ENCODE measurements at places on chromosomes 4 and X. TPM values are rescaled to one million over a fixed set of nuclear protein-coding genes. Genes with fewer than 3 reads are reported as not detected.

The CCDC158 gene
- total RNA-seq, result 1.1 TPM

The GYPA gene
- not detected for total RNA-seq

The SSX2 gene
- total RNA-seq, result not detected

The GPR82 gene
- not detected for total RNA-seq

The LRRC66 gene
- total RNA-seq, result 8.5 TPM

The PAGE4 gene
- not detected for total RNA-seq

The MAGIX gene
- 0.32 TPM for total RNA-seq

The AFP gene
- not detected for total RNA-seq

The RXFP1 gene
- 0.75 TPM for total RNA-seq

The ZNF827 gene
- 19.5 TPM for total RNA-seq

All from ascending aorta (tissue), 2 donors.